Osteoblast (primary cell): ENCODE measurements at places on chromosomes 11 and 22. TPM values are rescaled to one million over a fixed set of nuclear protein-coding genes. Genes with fewer than 3 reads are reported as not detected.

The WNT11 gene
- under 0.01 and 0.36 TPM in 2 replicates for total RNA-seq

The GLB1L3 gene
- total RNA-seq = not detected in 2 replicates

The SNX32 gene
- 1.1 and 1.5 TPM in 2 replicates for total RNA-seq

The PKDREJ gene
- total RNA-seq = not detected in 2 replicates

The ZNF195 gene
- total RNA-seq = 14.7 and 19.2 TPM in 2 replicates

The TRPT1 gene
- 32.2 and 33.0 TPM in 2 replicates for total RNA-seq

The BRSK2 gene
- 0.36 TPM in 1 of 2 replicates, not detected in the other for total RNA-seq

The SSTR3 gene
- total RNA-seq = not detected in 2 replicates

The PLAAT2 gene
- not detected in 2 replicates for total RNA-seq

The PMM1 gene
- total RNA-seq = 15.6 and 18.9 TPM in 2 replicates

The CFL1 gene
- 607 and 704 TPM in 2 replicates for total RNA-seq

The VPREB1 gene
- total RNA-seq = not detected in 2 replicates

The TSPAN4 gene
- total RNA-seq = 168 and 186 TPM in 2 replicates

The TIGD3 gene
- total RNA-seq = not detected in 2 replicates

The OR10D3 gene
- not detected in 2 replicates for total RNA-seq

The APOA4 gene
- total RNA-seq = not detected in 2 replicates

The KRTAP5-10 gene
- total RNA-seq = 0.36 TPM in 1 of 2 replicates, not detected in the other

The GLYAT gene
- total RNA-seq = not detected in 2 replicates

The CACNA1I gene
- total RNA-seq = under 0.01 TPM in 2 replicates

The PANX2 gene
- under 0.01 and 0.29 TPM in 2 replicates for total RNA-seq

The TYR gene
- not detected in 2 replicates for total RNA-seq

The ROM1 gene
- 6.5 TPM in 2 replicates for total RNA-seq

The TSGA10IP gene
- not detected in 2 replicates for total RNA-seq

The OR5T1 gene
- not detected in 2 replicates for total RNA-seq

The BDNF gene
- 6.9 and 8.0 TPM in 2 replicates for total RNA-seq

The RASSF10 gene
- total RNA-seq = 0.72 and 1.2 TPM in 2 replicates

The NELL1 gene
- not detected in 2 replicates for total RNA-seq

The APOL2 gene
- 50.7 and 56.1 TPM in 2 replicates for total RNA-seq

The SOX10 gene
- total RNA-seq = not detected in 2 replicates

The OR10A3 gene
- under 0.01 TPM in 2 replicates for total RNA-seq

The LRRC55 gene
- not detected in 2 replicates for total RNA-seq

The PATE4 gene
- not detected in 2 replicates for total RNA-seq

The TSSK2 gene
- total RNA-seq = not detected in 2 replicates

The OR52E6 gene
- 1.4 TPM in 1 of 2 replicates, not detected in the other for total RNA-seq

The ELMOD1 gene
- total RNA-seq = under 0.01 TPM in 2 replicates

The NAALADL1 gene
- 15.6 and 17.7 TPM in 2 replicates for total RNA-seq
